Uterus (tissue), 4 donors: ENCODE measurements at places on chromosomes 11 and 22. TPM values are rescaled to one million over a fixed set of nuclear protein-coding genes. Genes with fewer than 3 reads are reported as not detected.
A peak's percentile ranks its signal among the peaks of the same experiment; 100 is the strongest.

DNA sequence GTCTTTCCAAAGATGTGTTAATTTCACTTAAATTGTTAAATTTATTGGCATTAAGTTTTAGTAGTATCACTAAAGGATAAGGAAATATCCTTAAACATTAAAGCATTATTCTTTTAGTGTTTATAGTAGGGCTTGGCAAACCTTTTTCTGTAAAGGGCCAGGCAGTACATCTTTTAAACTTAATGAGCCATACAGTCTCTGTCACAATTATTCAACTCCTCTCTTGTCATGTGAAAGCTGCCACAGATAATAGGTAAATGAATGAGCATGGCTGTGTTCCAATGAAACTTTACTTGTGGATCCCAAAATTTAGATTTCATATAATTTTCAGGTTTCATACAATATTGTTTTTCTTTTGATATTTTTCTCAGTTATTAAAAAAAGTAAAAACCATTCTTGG, 268.2 kb upstream of the C11orf87 start:
- no peak for DNase-seq

DNA sequence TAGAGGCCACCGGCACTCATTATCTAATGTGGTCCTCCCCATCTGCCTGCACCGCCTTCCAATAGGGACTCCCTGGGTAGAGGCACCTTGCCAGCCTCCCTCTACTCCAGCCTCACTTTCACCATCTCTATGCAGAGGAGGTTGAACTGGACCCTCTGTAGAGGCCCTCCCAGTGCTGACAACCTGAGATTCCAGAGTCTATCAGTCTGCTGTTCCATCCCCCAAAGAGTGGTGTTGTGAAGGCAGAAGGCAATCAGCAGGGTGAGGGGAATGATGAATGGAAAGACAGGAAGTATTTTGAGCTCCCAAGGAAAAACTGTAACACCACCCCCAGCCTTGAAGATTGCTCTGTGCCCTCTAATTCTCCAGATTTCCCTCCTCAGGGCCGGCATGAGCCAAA, 77.9 kb downstream of the THAP12 start:
- no peak for DNase-seq

DNA sequence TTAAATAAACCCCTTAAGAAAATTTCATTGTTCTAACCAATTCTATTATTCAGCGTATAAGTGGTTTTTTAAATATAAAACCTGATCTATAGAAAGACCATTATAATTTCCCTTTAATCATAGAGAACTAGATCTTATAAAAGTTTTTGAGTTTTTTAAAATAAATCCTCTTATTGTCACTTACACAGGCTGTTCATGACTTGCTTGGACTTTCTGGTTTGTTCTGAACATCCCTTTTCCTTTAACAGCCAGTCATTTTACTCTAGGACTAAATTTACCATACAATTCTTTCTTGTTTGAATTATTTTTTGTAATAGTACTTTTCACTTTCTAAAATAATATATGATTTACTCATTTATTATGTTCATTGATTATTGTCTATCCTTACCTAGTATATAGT, 4.7 kb downstream of the NXPE2 start:
- DNase-seq, result no peak

DNA sequence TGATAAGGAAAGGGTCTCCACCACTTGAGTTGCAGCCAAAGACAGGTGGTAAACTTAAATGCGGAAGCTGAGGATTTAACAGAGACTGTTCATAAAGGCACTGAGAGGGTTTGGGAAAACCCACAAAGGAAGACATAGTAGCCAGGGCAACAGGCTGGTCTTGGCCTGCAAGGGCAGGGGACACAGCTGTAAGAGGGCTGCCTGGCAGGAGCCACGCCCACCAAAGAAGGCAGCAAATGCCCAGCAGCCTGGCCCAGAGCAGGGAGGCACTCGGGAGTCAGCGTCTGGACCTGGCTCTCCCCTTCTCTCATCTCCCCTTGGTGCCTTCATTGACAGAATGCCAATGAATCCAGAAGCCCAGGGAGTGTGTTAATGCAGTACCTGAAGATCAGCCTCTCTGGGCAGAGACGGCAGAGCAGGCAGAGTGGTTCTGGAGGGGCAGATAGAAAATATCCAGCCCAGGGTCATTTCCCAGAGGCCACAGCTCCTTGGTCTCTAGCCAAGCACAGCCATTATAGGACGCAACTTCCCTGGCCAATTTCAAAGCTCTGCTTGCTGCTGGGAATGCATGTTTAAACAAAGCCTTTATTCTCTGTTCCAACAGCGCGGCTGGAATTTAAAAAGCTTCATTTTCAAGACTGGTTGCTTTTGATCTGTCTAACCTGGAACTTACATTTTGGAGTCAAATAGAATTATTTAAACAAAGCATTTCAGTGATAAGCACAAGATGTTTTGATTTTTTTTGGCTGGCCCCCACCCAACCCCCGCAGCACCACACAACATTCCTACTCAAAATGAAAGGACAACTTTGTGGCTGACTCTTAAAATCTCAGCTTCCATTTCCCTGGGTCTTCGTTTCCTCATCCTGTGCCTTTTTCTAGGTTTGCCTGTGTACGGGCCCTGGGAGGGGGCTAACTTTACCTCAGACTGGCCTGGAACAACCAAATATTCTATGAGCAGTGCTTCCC, 125.6 kb upstream of the LMO1 start:
- no peak for DNase-seq

GRCh38 chr22:41247703-41248102, 7.0 kb upstream of the CHADL start:
- no peak for DNase-seq

- no peak for DNase-seq
Observed at GRCh38 chr11:115765803-115766239, 261.6 kb upstream of the CADM1 start.

- peak; percentile 100 for DNase-seq
Observed at GRCh38 chr22:37674951-37675929, at the start of gene LGALS1. Gene LGALS1, plus strand, starts transcription at chr22:37675636. Its CDS starts 67 bp downstream, at chr22:37675703.

- DNase-seq, result no peak
Observed at GRCh38 chr22:32413719-32414118, 1.7 kb upstream of the RTCB start.

- DNase-seq, result no peak
Observed at GRCh38 chr11:3959015-3959902, 103.8 kb downstream of the STIM1 start.

DNA sequence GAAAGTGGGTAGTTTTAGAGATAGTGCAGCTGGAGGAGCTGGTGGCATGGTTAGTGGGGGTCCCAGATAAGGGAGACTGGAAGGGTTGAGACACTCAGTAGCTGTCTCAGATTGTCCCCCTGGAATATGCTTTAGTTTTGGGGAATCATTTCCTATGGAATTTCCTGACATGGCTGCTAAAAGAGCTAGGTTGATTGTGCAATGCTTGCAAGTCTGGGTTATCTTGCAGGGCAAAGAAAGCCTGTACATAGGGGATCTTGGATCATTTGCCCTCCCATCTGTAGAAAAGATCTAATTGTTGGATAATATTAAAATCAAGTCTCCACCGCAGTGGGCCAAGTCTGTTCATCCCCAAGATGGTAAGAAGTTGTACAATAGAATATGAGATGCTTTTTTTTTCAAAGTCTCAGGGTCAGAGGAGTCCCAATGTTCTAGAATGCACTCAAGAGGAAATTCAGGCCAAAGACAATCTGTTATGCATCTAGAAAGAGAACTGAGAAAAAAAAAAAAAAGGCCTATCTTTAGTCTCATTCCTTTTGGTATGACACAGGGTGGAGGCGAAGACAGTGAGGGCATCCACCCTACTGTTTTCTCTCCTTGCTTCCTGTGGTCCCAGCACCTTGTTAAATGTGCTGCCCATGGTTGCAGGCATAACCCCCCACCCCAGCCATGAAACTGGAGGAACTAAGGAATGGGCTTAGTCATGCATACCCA, 20.2 kb downstream of the MS4A6E start:
- no peak for DNase-seq

- DNase-seq, result peak; percentile 64
Observed at GRCh38 chr22:36252754-36253522, at the start of gene APOL1. Gene APOL1, plus strand, starts transcription at chr22:36253133. Its CDS starts 1,823 bp downstream, at chr22:36254956.

GRCh38 chr22:30637701-30638114, 2.1 kb downstream of the SLC35E4 start:
- DNase-seq, result no peak

DNA sequence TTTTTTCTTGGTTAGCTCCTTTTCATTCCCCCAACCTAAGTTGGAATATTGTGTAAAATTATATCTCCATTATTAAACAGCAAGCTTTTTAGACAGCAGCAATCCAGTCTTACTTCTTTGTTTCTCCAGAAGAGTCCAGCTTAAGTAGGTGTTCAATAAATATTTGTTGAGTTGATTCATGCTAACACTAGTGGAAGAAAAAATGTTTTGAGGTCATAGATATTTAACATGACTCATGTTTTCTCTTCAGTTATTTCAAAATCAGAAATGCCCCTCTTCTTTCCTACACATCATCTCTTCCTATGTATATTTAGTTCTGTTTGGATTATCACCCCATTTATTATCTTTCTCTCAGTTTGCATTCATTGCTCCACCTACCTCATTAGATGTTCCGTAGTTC, 20.3 kb downstream of the CCDC83 start:
- DNase-seq, result no peak

- DNase-seq, result no peak
Observed at GRCh38 chr11:12239396-12239795, 129.0 kb downstream of the MICAL2 start.

GRCh38 chr11:119029340-119030028, 1.2 kb downstream of the SLC37A4 start:
- DNase-seq, result no peak

- DNase-seq, result no peak
Observed at GRCh38 chr22:44409211-44409973, 88.6 kb downstream of the RTL6 start.

- DNase-seq, result no peak
Observed at GRCh38 chr22:22215659-22216449, 28.7 kb upstream of the VPREB1 start.

DNA sequence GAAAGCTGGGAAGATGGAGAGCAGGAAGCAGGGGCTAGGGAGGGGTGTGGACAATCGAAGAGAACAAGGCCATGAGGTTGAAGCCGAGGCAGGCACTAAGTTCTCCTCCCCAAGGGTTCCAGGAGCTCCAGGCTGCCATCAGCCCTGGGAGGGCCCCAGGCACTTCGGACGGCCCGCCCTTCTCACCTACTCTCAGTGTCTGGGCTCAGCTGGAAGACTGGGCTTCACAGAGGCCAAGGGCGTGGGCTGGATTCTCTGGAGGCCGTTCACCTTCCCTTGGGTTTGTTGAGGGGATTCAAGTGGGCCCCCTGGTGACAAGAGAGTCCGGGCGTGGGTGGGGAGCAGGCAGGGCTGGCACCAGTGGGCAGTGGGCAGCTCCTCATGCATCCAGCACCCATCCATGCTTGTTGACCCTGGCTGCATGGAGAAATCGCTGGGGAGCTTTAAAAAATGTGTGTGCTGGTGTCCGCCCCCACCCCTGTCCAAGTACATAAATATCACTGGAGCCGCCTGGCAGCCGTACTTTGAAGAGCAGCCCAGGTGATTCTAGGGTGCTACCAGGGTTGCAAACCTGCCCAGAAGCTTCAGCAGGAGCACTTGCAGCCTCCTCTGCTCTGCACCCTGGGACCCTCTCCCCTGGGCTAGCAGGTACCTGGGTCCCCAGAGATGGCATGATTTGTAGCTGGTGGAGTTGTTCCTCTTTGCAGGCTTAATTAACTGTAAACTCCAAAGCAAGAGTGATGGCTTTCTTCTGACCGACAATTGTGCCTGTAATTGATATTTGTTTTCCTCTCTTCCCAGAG, 74.3 kb downstream of the RTL6 start:
- DNase-seq, result no peak

DNA sequence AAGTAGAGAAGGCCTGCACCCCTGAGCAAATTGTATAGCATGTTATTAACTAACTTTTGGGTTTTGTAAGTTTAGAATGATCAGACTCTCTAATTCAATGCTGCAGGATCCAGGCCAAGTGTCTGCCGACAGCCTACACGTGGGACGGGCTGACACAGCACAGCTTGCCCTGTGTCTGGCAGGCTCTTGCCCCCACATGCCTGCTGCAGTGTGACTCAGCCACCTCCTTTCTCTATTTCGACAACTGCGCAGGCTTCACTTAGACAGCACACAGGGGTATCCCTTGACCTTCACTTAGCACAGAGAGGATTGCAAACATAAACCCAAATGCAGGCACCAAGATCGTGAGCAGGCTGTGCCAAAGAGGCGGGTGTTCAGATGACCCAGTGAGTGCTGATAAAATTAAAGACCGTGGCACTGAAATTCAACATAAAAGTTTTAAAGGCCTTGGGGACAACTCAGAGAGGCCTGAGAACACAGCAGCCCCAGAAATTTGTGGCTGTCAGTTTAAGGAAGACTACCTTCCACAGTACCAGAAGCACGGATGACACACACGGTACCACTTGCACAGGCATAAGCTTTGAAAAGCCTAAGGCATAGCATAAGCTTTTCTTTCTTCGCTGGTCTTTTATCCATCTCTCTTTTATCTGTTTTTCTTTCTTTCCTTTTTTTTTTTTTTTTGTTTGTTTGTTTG, 37.8 kb downstream of the SCN3B start:
- DNase-seq, result peak; percentile 73

GRCh38 chr11:70528046-70528793, 129.9 kb downstream of the CTTN start:
- no peak for DNase-seq

DNA sequence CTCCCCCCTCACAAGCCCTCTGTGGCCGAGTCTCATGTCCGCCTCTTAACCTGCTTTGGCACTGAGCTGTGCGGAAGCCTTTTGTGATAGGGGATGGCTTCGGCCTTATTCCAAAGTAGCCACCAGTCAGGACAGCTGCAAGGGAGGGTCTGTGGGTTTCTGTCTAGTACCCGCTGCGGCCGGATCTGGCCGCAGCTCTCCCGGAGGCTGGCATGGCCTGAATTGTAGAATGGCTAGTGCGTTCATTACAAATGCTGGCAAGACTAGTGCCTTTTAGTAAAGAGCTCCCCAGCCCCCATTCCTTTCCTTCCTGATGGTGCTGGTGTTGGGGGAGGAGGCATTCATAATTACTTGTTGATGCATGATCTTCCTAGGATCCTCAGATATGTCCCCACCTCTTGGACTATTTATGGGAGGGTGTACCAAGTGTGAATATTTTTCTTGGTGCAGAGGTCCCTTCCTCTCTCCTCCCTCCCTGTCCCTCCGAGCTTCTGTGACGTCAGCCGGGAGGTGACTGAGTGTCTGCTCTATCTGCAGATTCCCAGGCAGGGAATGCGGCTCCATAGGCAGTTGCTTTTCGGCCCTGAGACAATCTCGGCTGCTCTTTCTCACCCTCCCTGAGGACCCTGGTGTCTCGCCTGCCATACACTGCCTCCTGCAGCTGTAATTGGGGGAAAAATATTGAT, 108.7 kb upstream of the E2F8 start:
- DNase-seq, result no peak

The IFITM10 gene
- 0.85 TPM for total RNA-seq

The TRIM51 gene
- total RNA-seq, result not detected

The KCNJ4 gene
- total RNA-seq, result 1.1 TPM

The MTCH2 gene
- 50.2 TPM for total RNA-seq

The PLEKHA7 gene
- total RNA-seq, result 25.1 TPM

The TIMM8B gene
- 55.0 TPM for total RNA-seq

The SNRPD3 gene
- 110 TPM for total RNA-seq

The TMEM121B gene
- 0.35 TPM for total RNA-seq

The HIC2 gene
- 0.26 TPM for total RNA-seq

The RCN1 gene
- 221 TPM for total RNA-seq

The ZNF215 gene
- total RNA-seq, result 0.88 TPM

The MRGPRX3 gene
- total RNA-seq, result not detected
